Common myeloid progenitor, CD34-positive (primary cell): ENCODE measurements at places on chromosomes 13 and 19.
A peak's percentile ranks its signal among the peaks of the same experiment; 100 is the strongest.

DNA sequence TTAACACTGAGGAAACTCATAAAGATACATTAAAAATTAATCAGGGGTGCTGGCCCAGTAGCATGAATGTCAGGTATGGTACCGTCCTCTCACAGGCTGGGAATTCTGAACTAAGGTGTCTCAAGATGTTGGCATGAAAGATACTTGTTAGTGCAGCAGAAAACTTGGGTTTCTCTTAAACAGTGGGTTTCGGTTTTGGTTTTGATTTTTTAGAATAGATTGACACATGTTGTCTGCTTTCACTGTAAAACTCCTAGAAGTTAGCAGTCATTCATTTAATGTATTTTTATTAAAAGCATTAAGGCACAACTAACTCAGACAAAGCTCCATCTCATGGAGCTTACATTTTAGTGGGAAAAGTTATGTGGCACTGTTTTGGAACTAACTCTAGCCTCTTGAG is 3.5 kb upstream of the OBI1 start:
- DNase-seq: no peak

- DNase-seq: no peak
Observed at GRCh38 chr19:46744005-46744691, 1.7 kb upstream of the FKRP start.

- no peak for DNase-seq
Observed at GRCh38 chr19:18501351-18501750, 20.5 kb downstream of the ELL start.

DNA sequence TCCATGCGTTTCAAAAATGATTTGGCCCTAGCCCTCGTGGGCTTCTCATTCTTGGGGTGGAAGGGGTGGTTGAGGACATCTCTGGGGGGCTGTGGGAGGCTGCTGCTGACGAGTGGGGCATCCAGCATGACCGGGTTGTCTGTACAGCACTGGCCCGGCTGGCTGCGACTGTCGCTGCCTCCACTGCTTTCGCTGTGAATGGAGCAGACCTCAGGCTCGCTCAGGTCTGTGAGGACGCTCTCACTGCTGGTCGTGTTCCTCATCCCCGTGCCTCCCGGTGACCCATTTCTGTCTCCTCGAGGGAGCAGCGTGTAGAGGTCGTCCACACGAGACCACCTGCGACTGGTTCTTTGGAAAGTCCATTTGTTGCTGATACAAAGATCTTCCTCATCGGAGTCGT is 113.7 kb downstream of the KL start:
- DNase-seq: no peak

GRCh38 chr13:83333614-83334388 is 548.5 kb downstream of the SLITRK1 start:
- DNase-seq: no peak

DNA sequence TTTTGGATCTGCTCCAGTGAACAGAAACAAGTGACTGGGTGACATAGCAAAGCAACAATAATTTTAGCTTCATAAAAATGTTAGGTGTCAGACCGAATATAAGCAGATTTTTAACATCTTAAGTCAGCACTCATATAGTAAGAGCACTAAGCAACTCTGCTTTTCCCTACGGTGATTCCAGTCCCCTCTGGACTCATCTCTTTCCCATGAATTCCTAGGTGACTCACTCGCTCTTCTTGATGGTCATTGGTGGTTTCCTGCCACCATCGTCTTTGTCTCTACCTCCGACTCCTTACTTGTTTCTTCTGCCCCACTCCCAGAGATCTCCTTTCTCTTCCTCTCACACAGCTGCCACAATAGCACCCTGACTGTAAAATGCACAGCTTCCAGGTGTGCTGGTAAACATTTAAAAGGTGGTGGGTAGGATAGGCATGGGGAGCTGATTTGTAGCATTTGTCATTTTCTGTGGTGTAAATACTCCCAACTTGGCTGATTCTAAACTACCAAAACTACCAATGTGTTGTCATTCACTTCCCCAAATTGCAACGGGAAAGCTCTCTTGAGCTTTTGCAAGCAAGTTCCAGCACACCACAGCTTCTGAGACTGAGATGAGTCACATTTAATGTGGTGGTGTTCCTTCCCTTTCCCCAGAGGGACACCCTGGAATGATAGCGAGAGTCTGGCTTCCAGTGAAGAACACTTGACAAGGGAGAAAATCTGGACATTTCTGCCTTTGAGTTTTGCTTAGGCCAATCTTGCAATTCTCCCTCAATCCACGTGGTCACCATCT is 42.8 kb upstream of the CLDN10 start:
- DNase-seq: peak; percentile 40

DNA sequence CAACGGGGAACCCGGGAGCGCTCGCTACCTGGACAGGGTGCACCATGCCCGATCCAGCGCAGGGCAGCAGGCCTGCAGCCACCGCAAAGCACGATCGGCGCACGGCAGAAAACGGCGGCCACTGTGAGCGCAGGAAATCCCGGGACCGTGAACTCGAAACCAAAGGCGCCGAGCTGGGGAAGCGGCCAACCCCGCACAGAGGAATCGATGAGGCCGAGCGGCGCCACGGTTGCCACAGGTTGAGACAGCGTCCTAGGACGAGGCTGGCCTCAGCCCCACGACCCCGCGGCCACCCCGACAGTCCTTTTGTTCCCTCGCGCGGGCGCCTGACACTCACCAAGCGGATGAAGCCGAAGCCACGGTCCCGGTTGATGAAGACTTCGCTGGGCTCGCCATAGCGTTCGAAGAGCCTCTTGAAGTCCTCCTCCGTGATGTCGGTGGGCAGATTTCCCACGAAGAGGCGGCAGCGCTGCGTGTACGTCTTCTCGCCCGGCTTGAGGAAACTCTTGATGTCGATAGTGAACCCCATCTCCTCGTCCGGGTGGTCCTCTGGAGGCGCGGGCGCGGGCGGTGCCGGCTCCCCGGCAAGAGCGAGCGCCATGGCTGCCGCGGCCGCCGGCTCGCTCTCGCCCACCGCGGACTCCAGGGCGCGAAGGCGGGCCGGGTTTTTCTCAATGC is 557 bp downstream of the PSPC1 start:
- peak; percentile 60 for DNase-seq

DNA sequence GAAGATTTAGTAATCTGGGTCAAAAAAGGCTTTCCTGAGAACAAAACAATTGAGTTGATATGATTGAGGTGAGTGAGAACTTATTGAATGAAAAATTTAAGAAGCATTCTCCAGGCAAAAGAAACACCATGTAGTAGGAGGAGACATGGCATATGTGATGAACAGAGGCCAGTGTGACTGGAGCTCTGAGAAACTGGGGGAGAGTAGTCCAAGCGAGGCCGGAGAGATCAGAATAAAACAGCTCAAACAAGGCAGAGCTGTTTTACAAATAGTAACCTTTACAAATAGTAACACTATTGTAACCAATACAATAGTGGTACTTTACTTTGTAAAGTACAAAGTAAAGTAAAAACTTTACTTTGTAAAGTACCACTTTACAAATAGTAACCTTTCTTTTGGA is 1159.1 kb downstream of the PCDH9 start:
- no peak for DNase-seq
